Fibroblast of the aortic adventitia (primary cell): ENCODE measurements at places on chromosomes 2 and 18. TPM values are rescaled to one million over a fixed set of nuclear protein-coding genes. Genes with fewer than 3 reads are reported as not detected.
A peak's percentile ranks its signal among the peaks of the same experiment; 100 is the strongest.

Gene CROCC2
- total RNA-seq: under 0.01 and 0.41 TPM in 2 replicates

Gene PLGLB1
- 1.5 and 4.9 TPM in 2 replicates for total RNA-seq

Gene TEKT4
- not detected in 2 replicates for total RNA-seq

Gene ZNF892
- 4.9 and 7.3 TPM in 2 replicates for total RNA-seq

Gene CNDP1
- total RNA-seq: not detected in 2 replicates

- peak; percentile 22 for DNase-seq
Observed at GRCh38 chr2:52260904-52261303, 1229.0 kb upstream of the NRXN1 start.

Gene NEB
- total RNA-seq: 0.27 and 0.41 TPM in 2 replicates

- DNase-seq: peak; percentile 91
Observed at GRCh38 chr18:67359873-67360838, 156.4 kb downstream of the DSEL start.

DNA sequence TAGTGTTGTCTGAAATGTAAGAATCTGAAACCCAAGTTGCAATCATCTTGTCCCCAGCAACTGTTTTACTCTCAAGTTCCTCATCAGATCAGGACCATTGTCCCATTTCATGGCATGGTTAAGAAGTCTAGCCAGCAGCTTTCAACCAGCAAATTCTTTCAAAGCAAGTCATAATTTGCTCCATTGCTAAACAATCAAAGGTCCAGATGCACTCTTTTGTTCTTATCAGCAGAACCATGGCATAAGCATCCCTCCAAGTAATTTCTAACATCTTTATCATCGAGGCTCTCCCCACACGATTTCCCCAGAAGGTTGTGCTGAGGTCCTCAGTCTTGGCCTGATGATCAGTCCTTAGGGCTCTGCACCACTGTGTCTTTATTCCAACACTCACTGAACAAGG lies 67.5 kb upstream of the APCDD1 start:
- peak; percentile 38 for DNase-seq

DNA sequence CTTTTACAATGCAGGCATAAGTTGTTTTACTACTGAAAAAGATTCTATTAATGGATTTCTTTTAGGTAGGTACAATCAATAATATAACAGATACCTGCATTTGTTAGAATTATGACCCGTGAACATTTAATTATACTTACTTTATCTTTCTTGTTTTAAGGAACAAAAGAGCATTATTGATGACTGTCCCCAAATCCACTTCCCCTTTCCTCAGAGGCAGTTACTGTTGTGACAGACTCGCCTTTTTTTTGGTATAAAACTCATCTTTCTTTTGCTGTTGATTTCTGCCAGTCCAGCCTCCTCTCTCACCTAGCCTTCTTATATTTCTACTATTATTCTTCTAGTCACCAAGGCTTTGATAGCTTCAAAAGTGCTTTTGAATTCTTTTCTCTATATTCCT lies 12.1 kb downstream of the ACTR3 start:
- DNase-seq: no peak

GRCh38 chr18:47485221-47485797 lies 233.8 kb upstream of the SKOR2 start:
- no peak for DNase-seq

- no peak for DNase-seq
Observed at GRCh38 chr2:33344230-33344629, 132.2 kb upstream of the RASGRP3 start.

- no peak for DNase-seq
Observed at GRCh38 chr18:47931718-47932103, 1.3 kb upstream of the SMAD2 start.

Gene HOXD9
- not detected in 2 replicates for total RNA-seq

DNA sequence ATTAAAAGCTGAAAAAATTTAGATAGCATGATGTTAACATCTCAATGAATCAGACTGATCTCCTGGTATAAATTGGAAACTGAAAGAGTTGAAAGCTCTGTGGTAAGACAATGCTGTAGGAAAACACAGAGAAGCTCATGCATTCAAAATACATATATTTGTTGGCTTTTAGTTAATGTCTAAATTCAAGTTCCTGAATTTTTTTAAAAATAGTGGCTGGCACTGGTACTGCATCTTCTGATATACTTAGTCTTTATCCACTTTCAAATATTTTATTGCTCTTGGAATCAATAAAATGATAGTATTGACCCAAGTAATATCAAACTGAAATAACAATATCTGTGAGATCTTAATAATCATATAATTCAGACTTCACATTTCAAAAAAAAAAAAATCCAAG lies 151.4 kb upstream of the FIGN start:
- DNase-seq: no peak

Gene RTP5
- total RNA-seq: not detected in 2 replicates

DNA sequence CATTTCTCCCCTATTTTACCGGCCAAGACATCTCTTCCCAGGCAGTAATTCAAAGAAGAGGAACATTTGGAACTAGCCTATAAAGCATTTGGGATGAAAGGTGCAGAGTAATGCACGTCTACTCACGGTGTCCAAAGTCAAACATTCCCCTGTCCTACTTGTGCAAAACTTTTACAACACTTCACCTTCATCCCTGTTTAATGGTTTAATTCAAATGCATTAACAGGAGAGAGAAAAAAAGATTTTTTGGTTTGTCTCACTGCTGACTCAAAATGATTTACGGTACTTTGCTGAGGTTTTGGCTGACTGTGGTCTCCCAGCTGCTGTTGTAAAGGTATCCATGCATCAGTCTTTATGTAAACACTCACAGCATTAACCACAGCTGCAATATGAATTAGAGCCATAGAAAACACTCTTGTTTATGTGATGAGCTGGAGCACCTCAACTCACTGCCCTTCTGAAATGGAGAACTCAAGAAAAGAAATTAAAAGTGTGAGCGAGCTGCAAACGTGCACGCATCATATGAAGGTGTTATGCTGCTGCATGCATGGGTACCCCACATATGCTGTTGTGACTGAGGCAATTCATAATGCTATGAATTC lies 220.5 kb downstream of the PIEZO2 start:
- DNase-seq: peak; percentile 72

Gene MAB21L4
- total RNA-seq: not detected in 2 replicates

DNA sequence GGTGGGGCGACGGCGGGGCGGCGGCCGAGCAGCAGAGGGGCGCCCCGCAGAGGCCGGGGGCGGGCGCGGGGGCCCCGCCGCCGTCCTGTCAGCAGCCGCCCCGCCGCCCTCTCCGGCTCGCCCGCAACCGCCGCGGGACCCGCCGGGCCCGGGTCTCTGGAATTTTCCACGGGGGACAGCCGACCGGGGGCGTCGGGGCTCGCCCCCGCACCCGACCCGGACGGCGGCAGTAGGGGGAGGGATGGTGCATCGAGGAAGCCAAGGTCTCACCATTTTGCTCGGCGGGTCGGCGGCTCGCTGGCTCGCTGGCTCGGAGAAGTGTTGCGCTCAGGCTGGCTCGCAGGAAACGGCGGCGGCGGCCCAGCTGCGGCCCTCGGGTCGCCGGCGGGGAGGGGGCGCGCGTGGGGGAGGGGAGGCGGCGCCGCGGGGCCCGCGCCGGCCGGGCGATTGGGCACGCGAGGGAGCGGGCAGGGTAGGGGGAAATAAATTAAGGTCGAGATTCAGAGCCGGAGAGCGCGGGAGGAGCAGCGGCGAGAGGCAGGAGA lies 405 bp downstream of the PPP3R1 start:
- DNase-seq: no peak

GRCh38 chr2:4678927-4679326 lies 975.6 kb downstream of the DCDC2C start:
- DNase-seq: no peak

DNA sequence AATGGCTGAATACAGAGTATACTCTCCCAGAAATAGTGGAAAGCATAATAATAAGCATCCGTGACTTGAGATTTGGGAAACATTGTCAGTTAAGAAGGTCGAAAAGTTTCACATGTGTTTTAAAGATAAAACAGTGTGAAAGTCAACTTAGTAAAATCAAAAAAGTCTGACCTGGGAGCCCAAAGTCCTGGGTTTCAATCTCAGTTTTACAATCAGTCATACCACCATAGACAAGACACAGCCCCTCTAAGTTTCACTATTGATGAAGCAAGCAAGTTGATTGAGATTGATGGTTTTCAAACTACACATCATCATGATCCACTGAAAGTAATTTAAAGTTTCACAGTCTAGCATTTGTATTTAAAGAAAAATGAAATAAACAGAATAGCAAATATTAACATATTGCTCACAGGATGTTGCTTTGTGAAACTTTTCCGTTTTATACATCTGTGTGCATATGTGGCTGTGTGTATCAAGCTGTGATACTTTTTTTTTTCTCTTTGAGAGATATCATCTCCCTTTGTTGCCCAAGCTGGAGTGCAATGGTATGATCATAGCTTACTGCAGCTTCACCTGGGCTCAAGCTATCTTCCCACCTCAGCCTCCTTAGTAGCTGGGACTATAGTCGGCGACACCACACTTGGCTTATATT lies 71.1 kb downstream of the PIK3C3 start:
- no peak for DNase-seq

GRCh38 chr2:181138816-181139215 lies 158.4 kb downstream of the UBE2E3 start:
- DNase-seq: peak; percentile 28

DNA sequence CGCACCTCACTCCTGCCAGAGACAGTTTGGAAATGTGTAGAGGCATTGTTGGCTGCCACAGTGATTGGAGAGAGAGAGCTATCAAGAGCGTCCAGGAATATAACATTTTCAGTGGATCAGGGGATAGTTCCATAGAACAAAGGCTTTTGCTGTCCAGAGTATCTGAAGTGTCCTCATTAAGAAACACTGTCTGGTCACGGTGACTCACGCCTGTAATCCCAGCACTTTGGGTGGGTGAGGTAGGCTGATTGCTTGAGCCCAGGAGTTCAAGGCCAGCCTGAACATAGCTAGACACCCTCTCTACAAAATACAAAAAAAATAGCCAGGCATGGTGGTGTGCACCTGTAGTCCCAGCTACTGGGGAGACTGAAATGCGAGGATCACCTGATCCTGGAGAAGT lies 231.1 kb downstream of the MBD5 start:
- no peak for DNase-seq

DNA sequence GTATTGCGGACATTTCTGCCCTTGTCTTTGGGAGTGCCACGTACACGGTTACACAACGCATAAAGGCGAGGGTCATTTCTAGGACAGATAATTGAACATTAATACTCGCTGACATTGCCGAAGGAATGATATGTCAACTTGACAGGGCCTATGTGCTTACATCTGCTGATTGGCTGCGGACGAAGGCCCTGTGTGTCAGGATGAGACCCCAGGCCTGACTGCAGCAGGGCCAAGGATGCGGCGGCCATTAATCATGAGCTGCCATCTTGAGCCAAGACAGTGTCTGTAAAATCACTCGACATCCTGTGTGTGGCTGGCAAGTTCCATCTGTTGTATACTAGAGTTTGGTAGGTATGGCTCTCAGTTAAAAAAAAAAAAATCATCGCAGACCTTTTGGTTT lies 96.6 kb downstream of the MEIS1 start:
- no peak for DNase-seq

GRCh38 chr2:36509075-36509474 lies 88.9 kb downstream of the FEZ2 start:
- DNase-seq: no peak

DNA sequence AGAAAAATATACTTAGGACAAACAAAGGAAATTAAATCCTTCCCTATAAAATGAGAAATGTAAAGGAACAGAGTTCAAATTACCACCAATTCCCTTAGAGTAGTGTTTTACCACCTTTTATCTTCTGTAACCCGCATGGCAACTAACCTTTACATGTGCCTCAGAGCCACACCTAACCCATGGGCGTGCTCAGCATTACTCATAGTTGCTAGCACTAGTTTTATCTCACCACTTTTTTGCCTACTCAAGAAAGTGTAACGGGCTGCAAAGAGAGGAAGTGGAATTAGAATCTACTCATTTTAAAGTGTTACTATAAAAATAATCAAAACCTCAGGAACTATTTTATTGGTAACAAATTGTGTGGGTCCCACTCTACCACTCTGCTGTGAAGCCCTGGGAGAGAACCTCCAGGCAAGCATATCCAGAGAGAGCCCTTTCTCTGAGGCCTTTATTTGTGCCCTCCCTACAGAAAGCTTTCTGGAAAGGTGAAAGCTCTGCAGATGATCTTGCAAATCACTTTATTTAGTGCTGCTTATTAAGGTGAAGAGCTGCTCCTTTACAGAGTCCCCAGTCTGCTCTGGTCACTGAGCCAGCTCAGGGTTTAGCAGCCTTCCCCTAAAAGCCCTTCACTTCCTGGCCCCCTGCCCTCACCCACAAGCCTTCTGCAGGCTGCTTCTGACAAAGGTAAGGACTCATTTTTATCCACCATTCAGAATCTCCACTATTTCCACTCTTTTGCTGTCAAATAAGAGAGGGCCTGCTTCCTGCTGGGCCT lies 98.8 kb downstream of the TRABD2A start:
- peak; percentile 33 for DNase-seq

Gene COL3A1
- total RNA-seq: 1,653 and 14,045 TPM in 2 replicates

DNA sequence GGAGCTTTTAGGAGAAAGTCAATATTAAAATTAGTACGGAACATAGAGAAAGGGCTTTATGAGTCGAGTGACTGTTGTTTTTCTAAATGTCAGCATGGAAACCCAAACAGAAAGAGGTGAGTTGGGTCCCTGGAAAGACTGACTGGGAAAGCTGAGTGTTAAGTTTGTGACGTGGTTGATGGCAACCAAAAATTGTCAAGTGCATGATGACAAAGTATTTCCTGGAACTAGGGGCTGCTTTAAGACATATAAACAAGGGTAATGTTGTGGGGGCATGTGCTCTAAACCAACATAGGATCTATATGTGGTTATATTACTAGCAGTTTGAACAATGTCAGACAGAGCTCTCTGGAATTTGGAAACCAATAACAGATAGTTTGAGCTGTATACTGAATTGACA lies 50.9 kb upstream of the GPD2 start:
- no peak for DNase-seq
